ENCODE measurements at places on chromosomes 16 and 17. TPM values are rescaled to one million over a fixed set of nuclear protein-coding genes. Genes with fewer than 3 reads are reported as not detected.
A peak's percentile ranks its signal among the peaks of the same experiment; 100 is the strongest.

The ITGAD gene
- not detected for total RNA-seq

The CHST6 gene
- total RNA-seq, result 7.1 TPM

The ORMDL3 gene
- total RNA-seq, result 55.0 TPM

The PSMC3IP gene
- total RNA-seq, result 13.0 TPM

The HOXB1 gene
- total RNA-seq, result not detected

The TBC1D3H gene
- total RNA-seq, result not detected

GRCh38 chr16:75064403-75065148 lies 52.0 kb downstream of the LDHD start:
- H3K27ac ChIP-seq, result no peak overlapping the region
- no peaks in the 10 kb centered on the region for H3K27me3 ChIP-seq
- peaks cover 2% of the 10 kb centered on the region for H3K4me1 ChIP-seq

GRCh38 chr17:61400717-61401388 lies 1.2 kb downstream of the TBX2 start:
- H3K27me3 ChIP-seq, result peaks cover 8% of the 10 kb centered on the region
- H3K36me3 ChIP-seq, result peaks cover 6% of the 10 kb centered on the region
- H3K4me1 ChIP-seq, result peaks cover 24% of the 10 kb centered on the region

DNA sequence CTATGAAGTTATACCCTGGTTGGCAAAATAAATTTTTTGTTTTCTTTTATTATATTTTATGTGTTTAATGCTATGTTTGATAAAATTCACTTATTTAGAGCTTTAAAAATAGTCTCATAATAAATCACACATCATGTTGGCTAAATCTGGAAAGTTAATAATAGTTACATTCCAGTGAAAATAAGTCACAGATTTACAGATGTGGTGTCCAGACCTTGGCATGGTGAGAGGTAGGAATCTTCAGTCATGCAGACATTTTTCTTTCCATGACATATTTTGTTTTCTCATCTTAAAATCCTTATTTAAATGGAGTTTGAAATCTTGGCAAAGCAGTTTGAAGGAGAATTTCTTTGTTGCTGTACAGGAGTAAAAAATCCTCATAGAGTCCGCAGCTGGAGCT lies 48.1 kb upstream of the GOSR1 start:
- H3K27ac ChIP-seq, result peak overlapping the region; percentile 94
- DNase-seq, result no peak
- peaks cover 23% of the 10 kb centered on the region for H3K36me3 ChIP-seq
- peak overlapping the region; percentile 37 for H3K4me3 ChIP-seq
- H3K4me1 ChIP-seq, result peaks cover 42% of the 10 kb centered on the region

DNA sequence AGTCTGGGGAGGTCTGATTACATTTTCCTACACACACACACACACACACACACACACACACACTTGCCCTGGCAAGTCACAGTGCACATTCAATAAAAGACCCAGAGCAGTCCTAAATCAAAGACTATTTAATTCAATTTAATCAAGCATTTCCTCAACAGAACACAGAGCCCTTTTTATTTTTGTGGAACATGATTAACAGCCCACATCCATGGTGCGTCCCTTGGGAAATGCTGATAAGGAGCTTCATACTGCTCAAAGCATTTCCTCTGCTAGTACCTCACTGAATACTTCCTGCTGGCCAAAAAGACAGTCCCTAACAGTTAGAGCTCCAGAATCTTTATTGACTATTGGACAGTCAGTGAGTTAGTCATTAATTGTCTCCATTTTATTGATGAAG lies 43.1 kb upstream of the MYH10 start:
- H3K27ac ChIP-seq, result peak overlapping the region; percentile 94
- no peak overlapping the region for H3K4me3 ChIP-seq
- no peak for DNase-seq
- peaks cover 1% of the 10 kb centered on the region for H3K36me3 ChIP-seq

- no peaks in the 10 kb centered on the region for H3K27me3 ChIP-seq
- no peaks in the 10 kb centered on the region for H3K36me3 ChIP-seq
- no peak overlapping the region for H3K4me3 ChIP-seq
Observed at GRCh38 chr16:85586380-85587104, 26.6 kb upstream of the GSE1 start.

DNA sequence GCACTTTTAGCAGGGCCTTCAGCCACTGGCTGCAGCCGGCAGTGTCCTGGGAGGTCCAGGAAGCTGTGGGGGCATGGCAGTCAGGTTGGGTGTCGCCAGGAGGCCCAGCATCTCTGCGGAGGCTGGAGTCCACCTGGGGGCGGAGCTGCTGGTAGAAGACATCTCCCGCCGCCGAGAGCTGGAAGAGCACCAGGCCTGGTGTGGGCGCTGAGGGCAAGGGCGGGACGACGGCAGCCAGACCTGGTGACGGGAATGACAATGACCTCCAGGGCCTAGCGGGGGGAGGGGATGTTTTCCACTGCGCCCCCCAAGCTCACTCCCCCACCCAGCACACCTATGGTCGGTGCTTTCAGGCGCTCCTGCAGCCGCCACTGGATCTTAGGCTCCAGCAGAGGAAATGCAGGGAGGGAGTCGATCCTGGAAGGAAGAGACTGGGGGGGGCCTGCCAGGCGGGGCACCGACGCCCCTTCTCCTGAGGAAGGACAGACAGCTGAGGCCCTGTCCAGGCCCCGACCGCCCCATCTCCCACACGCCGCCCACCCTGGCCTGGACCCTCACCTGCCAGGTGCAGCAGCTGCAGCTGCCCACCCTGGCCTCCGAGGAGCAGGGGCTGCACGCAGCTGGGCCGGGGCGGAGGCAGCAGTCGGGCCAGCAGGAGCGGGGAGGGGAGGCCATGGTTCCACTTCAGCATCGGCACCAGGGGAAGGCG lies 7.1 kb downstream of the TAF1C start:
- H3K27me3 ChIP-seq, result no peaks in the 10 kb centered on the region
- H3K27ac ChIP-seq, result no peak overlapping the region
- H3K4me3 ChIP-seq, result no peak overlapping the region
- DNase-seq, result no peak
- peaks cover 5% of the 10 kb centered on the region for H3K36me3 ChIP-seq

DNA sequence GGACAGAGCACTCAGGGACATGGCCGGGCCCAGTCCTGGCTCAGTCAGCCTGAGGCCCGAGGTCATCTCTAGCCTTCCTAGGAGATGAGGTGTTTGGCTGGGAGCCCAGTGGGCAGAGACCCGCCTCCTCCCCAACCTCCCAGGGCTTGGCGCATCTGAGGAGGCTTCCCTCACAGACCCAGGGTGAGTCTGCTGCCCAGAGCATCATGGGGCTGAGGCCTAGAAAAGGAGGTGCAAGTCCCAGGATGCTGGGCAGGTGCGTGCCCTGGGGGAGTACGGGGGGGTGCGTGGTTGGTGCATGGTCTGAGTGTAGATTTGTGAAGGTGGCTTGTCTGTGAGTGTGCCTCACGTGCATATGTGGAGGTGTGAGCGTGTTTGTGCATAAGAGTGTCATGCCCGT lies 4.7 kb downstream of the PDE6G start:
- peaks cover 4% of the 10 kb centered on the region for H3K4me1 ChIP-seq
- no peaks in the 10 kb centered on the region for H3K36me3 ChIP-seq
- no peak for DNase-seq
- no peak overlapping the region for H3K4me3 ChIP-seq
- H3K27me3 ChIP-seq, result no peaks in the 10 kb centered on the region

DNA sequence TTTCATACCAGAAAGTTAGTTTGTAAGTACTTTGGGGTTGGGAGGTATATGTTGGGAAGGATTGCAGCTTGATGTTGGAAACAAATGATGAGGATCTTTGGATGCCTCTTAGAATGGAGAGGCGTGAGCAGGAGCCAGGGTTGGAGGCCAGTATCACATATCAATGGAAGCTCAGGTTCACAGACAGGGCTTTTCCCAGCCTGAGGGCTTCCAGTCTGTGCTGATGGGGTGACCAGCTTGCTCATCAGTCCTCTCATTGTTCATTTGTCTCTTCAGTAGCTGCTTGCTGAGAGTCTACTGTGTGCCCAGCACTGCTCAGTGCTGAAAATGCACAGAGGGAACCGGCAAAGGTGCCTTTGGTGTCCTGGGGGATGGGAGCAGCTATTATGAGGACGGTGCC lies 5.8 kb downstream of the DNAAF1 start:
- H3K27me3 ChIP-seq, result peaks cover 16% of the 10 kb centered on the region
- no peak overlapping the region for H3K27ac ChIP-seq
- no peak overlapping the region for H3K4me3 ChIP-seq
- no peaks in the 10 kb centered on the region for H3K36me3 ChIP-seq

DNA sequence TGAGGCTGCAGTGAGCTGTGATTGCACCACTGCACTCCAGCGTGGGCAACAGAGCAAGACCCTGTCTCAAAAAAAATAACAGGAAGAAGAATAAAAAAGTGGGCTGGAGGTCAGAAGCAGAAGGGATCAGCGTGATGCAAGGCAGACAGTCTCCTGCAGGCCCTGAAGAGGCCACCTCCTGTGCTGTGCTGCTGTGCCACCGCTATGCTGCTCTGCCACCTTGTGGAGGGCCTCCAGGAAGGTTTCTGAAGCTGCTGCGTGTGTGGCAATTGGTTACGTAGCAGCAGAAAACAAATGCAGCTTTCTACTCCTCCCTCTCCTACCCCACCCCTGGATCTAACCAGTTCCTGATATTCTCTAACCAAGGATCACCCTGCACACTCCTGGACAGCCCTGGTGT lies 815.5 kb downstream of the KCNJ18 start:
- no peak for DNase-seq
- no peaks in the 10 kb centered on the region for H3K4me1 ChIP-seq
- H3K36me3 ChIP-seq, result no peaks in the 10 kb centered on the region
- no peak overlapping the region for H3K4me3 ChIP-seq
- H3K27me3 ChIP-seq, result no peaks in the 10 kb centered on the region
- H3K27ac ChIP-seq, result no peak overlapping the region

GRCh38 chr17:43994272-43995149 lies 9.9 kb upstream of the NAGS start:
- H3K36me3 ChIP-seq, result no peaks in the 10 kb centered on the region
- peak; percentile 94 for DNase-seq
- H3K27me3 ChIP-seq, result peaks cover 7% of the 10 kb centered on the region
- no peaks in the 10 kb centered on the region for H3K4me1 ChIP-seq
- H3K27ac ChIP-seq, result no peak overlapping the region
- peak overlapping the region; percentile 49 for H3K4me3 ChIP-seq

DNA sequence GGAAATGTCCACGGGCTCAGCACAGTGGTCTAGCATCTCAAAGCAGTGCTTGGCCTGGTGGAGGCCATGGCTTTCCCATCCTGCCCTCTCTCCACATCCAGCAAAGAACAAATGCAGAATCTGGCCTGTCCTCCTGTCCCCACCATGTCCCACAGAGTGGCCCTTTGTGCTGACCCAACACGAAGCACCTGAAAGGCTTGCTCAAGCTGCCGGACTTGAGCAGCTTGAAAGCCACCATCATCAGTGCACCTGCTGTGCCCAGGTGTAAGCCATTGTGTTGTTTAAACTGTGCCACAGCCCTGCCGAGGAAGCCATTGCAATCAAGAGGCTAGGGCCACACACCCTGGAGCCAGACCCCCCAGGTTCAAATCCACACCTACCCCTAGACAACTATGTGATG lies 115.5 kb downstream of the SOCS1 start:
- no peak overlapping the region for H3K4me3 ChIP-seq
- peaks cover 50% of the 10 kb centered on the region for H3K4me1 ChIP-seq
- H3K27me3 ChIP-seq, result no peaks in the 10 kb centered on the region
- peak; percentile 57 for DNase-seq
- peaks cover 2% of the 10 kb centered on the region for H3K36me3 ChIP-seq
- H3K27ac ChIP-seq, result no peak overlapping the region

- no peak for DNase-seq
- no peaks in the 10 kb centered on the region for H3K27me3 ChIP-seq
- peaks cover 9% of the 10 kb centered on the region for H3K4me1 ChIP-seq
Observed at GRCh38 chr17:32783602-32784001, 93.3 kb downstream of the MYO1D start.

- no peaks in the 10 kb centered on the region for H3K36me3 ChIP-seq
- peaks cover 53% of the 10 kb centered on the region for H3K27me3 ChIP-seq
- DNase-seq, result no peak
- H3K27ac ChIP-seq, result no peak overlapping the region
- no peak overlapping the region for H3K4me3 ChIP-seq
Observed at GRCh38 chr16:27977966-27978365, 85.5 kb downstream of the GSG1L start.

GRCh38 chr17:43924558-43924957 lies 17.2 kb upstream of the MPP2 start:
- H3K36me3 ChIP-seq, result no peaks in the 10 kb centered on the region
- no peak overlapping the region for H3K4me3 ChIP-seq
- H3K27me3 ChIP-seq, result peaks cover 44% of the 10 kb centered on the region

- H3K4me3 ChIP-seq, result no peak overlapping the region
- H3K4me1 ChIP-seq, result peaks cover 7% of the 10 kb centered on the region
Observed at GRCh38 chr17:55453839-55454557, 32.4 kb upstream of the MMD start.

DNA sequence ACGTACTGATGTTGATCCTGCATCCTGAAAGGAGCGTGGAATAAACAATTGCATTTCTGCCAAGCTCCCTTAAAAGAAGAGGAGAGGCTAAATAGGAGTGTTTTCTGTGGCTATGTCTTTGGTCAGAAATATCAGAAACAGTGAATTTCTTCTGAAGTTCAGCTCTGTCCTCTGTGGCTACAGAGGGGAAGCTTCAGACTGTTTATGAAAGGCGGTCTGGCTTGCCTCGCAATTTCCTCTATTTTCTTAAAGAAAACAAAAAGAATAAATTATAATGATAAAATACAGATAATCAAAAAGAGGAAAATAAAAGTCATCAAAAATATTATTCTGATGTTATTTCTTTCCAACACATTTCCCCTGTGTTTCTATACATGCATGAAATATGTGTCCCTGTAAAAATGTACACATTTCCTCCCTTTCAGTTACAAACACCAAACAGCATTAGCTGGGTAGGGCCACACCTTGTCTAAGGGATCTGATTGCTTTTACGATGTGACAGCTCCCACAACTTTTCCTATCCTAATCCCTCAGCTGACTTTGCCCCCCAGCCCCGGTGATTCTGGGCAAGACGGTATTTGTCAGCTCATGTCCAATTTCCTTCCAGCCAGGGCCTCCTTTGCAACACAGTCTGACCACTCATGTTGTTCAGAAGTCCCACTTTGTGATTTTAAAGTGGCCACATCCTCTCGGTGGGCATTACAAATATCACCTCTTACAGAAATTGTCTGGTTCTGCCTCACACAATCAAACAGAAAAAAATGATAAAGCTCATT lies 439.0 kb downstream of the HS3ST3B1 start:
- no peaks in the 10 kb centered on the region for H3K36me3 ChIP-seq
- H3K27ac ChIP-seq, result peak overlapping the region; percentile 97
- H3K27me3 ChIP-seq, result no peaks in the 10 kb centered on the region
- H3K4me1 ChIP-seq, result peaks cover 50% of the 10 kb centered on the region
- DNase-seq, result no peak
- no peak overlapping the region for H3K4me3 ChIP-seq

GRCh38 chr17:4287710-4288109 lies 23.9 kb upstream of the ANKFY1 start:
- no peaks in the 10 kb centered on the region for H3K27me3 ChIP-seq
- peaks cover 5% of the 10 kb centered on the region for H3K4me1 ChIP-seq
- DNase-seq, result no peak
